EL (cell line): ENCODE measurements at places on chromosomes 5 and 9.
A peak's percentile ranks its signal among the peaks of the same experiment; 100 is the strongest.

- no peak for DNase-seq
Measured at GRCh38 chr5:175447571-175447970, 3.6 kb upstream of the DRD1 start.

GRCh38 chr9:137740312-137740711, 121.5 kb downstream of the EHMT1 start:
- DNase-seq: no peak

GRCh38 chr5:40266952-40267351, 412.8 kb upstream of the PTGER4 start:
- no peak for DNase-seq

GRCh38 chr9:109791747-109792146, 11.7 kb downstream of the PALM2AKAP2 start:
- no peak for DNase-seq

DNA sequence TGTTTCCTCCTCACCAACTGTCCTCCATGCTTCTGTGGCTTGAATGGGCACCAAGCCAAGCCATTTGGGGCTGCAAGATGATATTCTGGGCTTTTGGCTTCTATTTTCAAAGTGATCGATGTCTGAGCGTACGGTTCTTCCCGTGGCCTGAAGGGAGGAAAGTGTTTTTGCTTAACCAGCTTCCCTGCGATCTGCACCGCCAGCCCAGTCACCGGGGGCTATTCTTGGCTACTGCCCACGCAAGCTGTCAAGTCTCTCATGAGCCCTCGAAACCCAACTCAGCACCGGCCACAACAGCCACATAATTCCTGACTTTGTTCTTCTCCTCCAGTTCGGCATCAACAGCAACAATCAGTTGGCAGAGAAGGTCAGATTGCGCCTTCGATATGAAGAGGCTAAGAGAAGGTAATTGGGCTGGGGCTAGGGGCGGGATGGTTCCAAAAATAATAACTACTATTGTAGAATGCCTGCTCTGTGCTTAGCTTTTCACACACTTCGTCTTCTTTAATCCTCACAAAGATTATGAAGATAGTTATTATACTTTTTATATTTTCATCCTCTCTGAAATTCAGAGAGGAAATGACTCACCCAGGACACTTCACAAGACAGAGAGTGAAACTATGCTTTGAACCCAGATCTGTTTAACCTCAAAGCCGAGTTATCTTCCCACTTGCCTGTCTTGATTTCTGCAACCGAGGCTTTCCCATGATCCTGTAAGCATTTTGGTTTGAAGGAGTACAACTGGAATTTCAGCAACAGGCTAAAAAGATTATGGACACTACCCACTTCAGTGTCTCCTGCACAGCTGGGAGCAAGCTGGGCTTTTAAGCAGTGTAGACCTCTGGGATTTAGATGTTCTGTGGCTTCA, 76.4 kb upstream of the RARS1 start:
- peak; percentile 74 for DNase-seq

GRCh38 chr5:73444499-73445438, 3.8 kb downstream of the FOXD1 start:
- no peak for DNase-seq

DNA sequence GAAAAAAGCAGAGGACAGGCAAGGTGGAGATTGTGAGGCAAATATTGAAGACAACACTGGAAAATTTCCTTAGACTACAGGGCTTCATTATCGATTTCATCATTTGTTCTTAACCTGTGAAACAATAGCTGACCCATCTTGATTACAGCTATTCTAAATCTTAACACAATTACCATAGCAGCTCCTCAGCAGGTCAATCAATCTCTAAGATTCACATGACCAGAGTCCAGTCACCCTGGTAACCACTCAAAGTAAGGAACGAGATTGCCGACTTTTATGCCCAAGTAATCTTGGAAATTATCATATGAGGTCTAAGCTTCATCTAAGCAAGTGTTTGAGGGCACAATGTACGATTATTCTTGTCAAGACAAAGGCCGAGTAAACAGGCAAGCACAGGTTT, 93.8 kb downstream of the TTC39B start:
- DNase-seq: no peak

DNA sequence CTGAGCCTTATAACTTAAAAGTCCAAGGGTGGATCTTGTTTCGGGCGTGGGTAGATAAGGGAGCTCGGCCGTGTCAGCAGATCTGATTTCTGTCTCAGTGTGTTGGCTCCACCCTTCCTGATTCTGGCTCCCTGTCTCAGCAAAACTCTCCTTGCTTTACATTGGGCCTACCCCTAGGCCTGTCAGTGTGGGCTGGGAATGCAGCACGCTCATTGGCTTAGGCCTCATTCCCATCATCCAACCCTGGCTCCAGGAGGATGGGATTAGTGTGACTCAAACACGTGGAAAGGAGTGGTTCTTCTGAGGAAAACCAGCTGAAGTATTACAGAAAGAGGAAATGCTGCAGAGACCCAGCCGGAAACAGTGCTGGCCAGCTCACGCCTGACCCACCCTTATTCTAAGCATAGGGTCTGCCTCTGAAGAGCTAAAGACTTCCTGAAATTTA, 59.9 kb downstream of the ZFAND5 start:
- DNase-seq: peak; percentile 6

- no peak for DNase-seq
Measured at GRCh38 chr5:54388811-54389210, 66.7 kb upstream of the HSPB3 start.

- no peak for DNase-seq
Measured at GRCh38 chr5:168659286-168659847, 80.2 kb upstream of the PANK3 start.

DNA sequence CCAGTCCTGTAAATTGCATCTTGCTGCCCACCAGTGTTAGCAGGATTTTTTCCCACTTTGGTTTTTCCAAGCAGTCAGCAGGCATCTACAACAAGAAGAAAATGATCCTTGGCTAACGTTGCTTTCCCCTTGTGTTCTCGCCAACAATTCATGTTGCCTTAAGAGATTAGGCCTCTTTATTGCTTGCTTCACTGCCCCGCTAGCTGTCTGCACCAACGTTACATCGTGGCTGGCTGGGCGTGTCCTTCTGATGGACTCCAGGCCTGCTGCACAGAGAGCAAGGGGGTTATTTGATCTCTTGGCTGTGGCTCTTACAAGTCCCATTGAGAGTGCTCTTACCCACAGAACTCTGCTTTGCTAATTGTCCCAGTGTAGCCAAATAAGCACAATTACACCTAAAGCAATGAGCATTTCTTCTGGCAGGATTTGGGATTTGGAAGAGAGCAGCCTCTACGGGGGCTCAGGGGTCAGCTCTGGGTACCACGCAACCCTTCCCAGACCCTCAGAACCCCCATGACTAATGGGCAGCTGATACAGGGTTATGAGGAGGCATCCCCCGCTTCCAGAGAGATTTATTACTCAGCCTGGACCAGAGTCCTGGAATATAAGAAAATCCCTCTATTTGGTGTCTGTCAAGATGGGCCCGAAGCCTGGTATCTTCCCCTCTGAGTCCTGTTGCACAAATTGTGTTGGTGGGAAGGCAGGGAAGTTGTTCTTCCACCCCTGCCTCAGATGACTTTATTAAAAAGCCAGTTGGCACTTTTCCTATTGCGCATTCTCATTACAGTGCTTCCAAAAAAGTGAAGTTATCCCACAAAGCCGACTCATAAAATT, 17.6 kb downstream of the DCANP1 start:
- no peak for DNase-seq

DNA sequence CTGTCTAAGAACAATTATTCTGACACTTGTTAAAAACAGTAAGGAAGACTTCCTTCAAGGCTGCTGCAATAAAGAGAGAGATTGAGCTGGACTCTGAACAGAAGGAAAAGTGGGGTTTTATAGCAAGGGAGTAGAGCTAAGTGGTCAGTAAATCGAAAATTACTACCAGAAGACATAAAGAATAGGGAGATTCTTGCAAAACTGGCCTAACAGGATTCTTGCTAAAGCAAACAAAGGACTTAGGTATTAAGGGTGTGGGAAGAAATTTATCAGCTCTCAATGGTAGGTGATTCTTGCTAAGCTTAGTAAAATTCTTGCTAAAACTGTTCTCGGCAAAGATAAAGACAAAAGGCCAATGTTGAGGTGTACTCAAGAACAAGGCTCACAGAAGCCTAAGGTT, 300.5 kb downstream of the SLCO4C1 start:
- no peak for DNase-seq

DNA sequence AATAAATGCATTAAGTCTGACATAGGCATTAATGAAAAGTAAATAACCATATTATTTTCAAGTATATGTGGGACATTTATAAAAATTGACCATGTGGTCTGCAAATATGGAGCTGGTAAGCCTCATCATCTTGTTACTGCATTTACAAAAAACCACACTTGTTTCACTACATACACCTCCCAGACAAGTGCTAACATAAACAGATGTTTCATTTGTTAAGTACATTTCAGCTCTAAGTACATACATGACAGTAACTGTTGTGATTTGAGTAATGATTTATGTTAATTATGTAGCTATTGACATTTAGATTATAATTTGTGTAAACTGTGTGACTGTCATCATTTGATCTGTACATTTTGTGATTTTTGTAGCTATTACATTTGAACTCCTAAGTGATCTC, 13.9 kb downstream of the IDNK start:
- no peak for DNase-seq

- no peak for DNase-seq
Measured at GRCh38 chr5:131366428-131366827, 102.6 kb downstream of the CDC42SE2 start.

DNA sequence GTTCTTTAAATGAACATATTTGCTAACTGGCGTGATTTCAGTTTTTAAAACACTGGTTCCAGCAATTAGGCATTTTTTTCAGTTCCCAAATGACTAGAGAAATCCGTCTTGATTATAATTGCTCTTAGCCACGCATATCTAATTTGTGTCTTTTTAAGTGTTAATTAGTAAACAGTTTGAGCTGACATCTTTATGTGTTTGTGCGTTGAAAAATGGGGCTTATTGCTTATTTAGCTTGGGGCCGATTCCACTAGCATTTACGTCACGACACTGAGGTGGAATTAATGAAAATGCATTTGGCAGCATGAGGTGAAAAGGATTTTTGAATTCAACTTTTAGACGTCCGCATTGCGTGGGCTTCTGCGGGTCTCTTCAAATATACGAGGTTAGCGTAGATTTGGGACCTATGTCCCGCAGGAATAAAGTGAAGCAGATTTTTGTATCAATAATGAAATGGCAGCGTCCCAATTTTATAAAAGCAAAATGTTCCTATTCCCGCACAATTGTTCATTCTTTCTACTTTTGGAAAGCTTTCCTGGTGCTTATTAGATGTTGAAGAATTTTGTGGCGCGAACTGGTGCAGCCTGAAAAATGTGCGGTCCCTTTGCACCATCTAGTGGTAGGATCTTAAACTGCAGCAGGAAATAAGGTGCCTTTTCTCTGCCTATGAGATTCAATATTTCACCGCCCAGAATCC, 122.7 kb upstream of the LMX1B start:
- peak; percentile 66 for DNase-seq

DNA sequence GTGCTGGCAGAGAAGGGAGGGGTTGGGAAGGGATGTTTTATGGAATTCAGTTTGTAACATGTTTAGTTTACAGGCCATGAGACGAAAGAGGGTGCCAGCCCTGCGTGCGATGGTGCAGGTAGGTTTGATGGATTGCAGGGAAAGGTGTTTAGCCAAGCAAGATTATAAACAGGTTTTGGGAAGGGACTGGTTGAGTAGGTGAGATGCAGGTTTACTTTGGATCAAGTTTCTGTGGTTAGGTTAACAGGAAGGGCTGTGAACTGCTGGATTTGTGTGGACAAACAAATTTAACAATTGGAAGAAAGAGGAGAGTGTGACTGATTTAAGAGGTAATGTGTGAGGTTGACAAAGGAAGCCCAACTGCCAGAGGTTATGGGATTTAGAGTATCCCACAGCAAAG, 32.6 kb upstream of the GPX3 start:
- no peak for DNase-seq

DNA sequence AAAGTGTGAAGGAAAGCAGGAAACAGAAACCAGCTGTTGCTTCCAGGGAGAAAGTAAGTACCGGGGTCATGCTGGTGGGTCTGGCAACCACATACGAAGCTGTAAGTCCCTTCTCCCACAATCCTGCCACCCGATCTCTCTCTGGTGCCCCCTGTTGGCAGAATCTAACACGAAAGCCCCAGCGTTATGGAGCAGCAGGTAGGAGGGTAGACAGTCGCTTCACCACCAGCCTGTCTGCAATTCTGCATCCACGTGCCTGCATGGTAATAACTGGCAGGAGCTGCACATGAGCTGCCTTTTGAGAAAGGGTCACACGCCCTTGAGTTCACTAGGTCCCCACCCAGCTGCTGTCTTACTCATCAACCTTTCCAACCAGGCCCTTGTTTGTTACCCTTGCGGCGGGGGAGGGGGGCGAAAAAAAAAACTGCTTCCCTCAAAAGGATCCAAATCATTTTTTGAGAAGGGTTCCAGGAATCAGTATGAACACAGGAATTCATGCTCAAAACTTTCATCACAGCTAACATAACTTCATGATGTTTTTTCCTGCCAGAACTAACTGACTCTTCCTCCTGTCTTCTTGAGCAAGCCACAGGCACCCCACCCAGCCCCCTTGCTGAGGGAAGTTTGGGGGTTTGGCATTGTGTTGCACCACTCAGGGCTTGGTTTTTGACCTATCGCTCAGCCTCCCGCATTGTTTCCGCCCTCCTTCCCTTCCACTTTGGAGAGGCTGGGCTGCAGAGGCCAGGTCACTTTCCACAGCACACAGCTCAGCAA, 19.6 kb upstream of the TMEM252 start:
- DNase-seq: peak; percentile 52

- no peak for DNase-seq
Measured at GRCh38 chr5:133336121-133336968, 276.0 kb downstream of the FSTL4 start.

DNA sequence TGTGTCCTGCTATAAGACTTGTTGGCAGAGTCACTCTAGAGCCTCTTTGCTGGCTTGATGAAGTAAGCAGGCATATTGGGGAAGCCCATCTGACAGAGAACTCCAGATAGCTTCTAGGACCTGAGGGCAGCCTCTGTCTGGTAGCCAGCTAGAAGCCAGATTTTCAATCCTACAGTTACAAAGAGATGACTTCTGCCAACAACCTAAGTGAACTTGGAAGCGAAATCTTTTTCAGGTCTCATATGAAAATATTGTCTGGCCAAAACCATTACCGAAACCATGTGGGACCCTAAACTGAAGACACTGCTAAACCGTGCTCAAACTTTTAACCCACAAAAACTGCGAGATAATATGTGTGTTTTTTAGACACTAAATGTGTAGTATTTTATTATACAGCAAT, 140.9 kb downstream of the MRPS30 start:
- no peak for DNase-seq

GRCh38 chr5:135069016-135069770, 35.2 kb upstream of the PITX1 start:
- no peak for DNase-seq
